ENCODE measurements at places on chromosomes 5 and 9.

DNA sequence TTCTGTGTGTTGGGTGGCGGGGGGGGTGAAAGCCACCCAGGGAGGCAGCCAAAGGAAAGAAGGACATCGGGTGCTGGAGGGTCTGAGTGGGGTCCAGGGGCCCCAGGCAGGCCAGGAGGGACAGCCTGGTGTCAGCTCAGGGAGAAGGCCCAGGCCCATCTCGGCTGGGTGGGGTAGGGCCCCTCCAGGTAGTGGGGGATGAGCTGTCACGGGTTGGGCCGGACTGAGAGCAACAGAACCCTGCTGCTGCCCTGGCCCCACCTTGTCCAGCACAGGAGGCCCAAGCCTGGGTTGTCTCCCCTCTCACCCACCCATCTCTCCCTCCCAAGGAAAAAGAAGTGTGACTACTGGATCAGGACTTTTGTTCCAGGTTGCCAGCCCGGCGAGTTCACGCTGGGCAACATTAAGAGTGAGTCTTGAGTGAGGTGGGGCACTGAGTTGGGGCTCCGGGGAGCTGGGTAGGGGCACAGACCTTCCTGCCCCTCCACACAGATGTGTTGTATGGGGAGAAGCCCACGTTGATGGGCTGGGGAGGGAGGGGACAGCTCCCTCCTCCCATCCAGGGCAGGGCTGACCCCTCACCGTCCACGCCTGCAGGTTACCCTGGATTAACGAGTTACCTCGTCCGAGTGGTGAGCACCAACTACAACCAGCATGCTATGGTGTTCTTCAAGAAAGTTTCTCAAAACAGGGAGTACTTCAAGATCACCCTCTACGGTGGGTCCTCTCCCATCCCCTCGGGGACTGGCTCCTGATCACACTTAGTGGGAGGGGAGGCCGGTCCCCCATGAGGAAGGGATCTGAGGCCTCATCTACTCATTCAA, 2.3 kb downstream of the LCN2 start:
- H3K4me1 ChIP-seq, result no peaks in the 10 kb centered on the region
- H3K36me3 ChIP-seq, result no peaks in the 10 kb centered on the region
- no peak for DNase-seq
- H3K27me3 ChIP-seq, result no peaks in the 10 kb centered on the region
- no peak overlapping the region for H3K4me3 ChIP-seq
- H3K27ac ChIP-seq, result no peak overlapping the region

GRCh38 chr5:76408104-76408654, 5.1 kb downstream of the IQGAP2 start:
- no peak for DNase-seq
- no peaks in the 10 kb centered on the region for H3K36me3 ChIP-seq
- no peaks in the 10 kb centered on the region for H3K27me3 ChIP-seq
- H3K4me1 ChIP-seq, result no peaks in the 10 kb centered on the region
- no peak overlapping the region for H3K27ac ChIP-seq
- H3K4me3 ChIP-seq, result no peak overlapping the region

- DNase-seq, result no peak
- H3K4me3 ChIP-seq, result no peak overlapping the region
- H3K27ac ChIP-seq, result no peak overlapping the region
Observed at GRCh38 chr9:28832168-28832770, 1259.0 kb upstream of the C9orf72 start.

- no peaks in the 10 kb centered on the region for H3K4me1 ChIP-seq
- no peak overlapping the region for H3K4me3 ChIP-seq
- no peak for DNase-seq
- H3K36me3 ChIP-seq, result peaks cover 38% of the 10 kb centered on the region
- no peaks in the 10 kb centered on the region for H3K27me3 ChIP-seq
Observed at GRCh38 chr9:136928591-136928990, 15.9 kb downstream of the FBXW5 start.

- peaks cover 100% of the 10 kb centered on the region for H3K4me1 ChIP-seq
- peak overlapping the region; percentile 54 for H3K4me3 ChIP-seq
- DNase-seq, result peak; percentile 84
Observed at GRCh38 chr5:158875272-158875679, 224.4 kb downstream of the EBF1 start.

DNA sequence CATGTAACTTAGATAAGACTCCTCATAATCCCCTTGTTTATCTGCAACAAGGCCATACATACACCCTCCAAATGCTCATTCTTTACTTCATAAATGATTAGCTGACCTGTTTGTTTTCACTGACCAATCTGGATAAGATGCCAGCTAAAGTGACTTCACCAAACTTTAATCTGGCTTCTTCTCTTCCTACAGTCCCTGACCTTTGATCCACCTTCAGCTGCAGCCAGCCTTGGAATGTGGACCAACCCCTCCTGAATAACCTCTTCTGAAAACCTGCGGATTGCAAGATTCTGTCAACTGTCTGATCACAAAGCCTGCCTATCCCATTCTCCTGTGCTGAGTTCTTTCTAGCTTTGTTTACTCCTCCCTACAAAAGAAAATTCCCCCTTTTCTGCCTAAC, 476.8 kb downstream of the LRRC70 start:
- no peaks in the 10 kb centered on the region for H3K27me3 ChIP-seq
- no peak overlapping the region for H3K4me3 ChIP-seq
- H3K27ac ChIP-seq, result no peak overlapping the region
- H3K4me1 ChIP-seq, result no peaks in the 10 kb centered on the region

DNA sequence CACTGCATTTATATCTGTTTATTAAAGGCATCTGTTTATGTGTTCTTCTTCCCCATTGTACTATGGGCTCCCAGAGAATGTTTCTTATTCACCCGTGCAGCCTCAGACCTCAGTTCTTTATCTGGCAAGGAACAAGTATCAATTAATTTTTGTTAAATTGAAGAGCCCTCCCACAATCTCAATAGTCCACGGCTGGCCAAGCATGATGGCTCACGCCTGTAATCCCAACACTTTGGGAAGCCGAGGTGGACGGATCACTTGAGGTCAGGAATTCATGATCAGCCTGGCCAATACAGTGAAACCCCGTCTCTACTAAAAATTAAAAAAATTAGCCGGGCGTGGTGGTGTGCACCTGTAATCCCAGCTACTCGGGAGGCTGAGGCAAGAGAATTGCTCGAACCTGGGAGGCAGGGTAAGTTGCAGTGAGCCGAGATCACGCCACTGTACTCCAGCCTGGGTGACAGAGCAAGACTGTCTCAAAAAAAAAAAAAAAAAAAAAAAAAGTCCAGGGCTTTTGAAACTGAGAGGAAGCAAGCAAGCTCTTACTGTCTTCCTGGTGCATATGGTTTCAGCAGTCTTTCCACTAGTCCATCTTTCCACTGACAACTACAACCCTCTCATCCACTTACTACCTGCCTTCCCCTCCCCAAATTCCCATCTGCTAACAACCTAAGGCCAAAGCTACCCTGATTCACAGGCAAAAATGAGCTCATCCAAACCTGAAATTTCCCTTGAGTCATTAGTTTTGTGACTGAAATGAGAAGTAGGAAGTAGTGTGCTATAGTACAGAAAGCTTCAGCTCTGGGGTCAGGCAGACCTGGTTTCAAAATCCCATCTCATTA, 2.3 kb upstream of the HK3 start:
- no peak overlapping the region for H3K27ac ChIP-seq
- no peaks in the 10 kb centered on the region for H3K4me1 ChIP-seq
- no peak overlapping the region for H3K4me3 ChIP-seq

DNA sequence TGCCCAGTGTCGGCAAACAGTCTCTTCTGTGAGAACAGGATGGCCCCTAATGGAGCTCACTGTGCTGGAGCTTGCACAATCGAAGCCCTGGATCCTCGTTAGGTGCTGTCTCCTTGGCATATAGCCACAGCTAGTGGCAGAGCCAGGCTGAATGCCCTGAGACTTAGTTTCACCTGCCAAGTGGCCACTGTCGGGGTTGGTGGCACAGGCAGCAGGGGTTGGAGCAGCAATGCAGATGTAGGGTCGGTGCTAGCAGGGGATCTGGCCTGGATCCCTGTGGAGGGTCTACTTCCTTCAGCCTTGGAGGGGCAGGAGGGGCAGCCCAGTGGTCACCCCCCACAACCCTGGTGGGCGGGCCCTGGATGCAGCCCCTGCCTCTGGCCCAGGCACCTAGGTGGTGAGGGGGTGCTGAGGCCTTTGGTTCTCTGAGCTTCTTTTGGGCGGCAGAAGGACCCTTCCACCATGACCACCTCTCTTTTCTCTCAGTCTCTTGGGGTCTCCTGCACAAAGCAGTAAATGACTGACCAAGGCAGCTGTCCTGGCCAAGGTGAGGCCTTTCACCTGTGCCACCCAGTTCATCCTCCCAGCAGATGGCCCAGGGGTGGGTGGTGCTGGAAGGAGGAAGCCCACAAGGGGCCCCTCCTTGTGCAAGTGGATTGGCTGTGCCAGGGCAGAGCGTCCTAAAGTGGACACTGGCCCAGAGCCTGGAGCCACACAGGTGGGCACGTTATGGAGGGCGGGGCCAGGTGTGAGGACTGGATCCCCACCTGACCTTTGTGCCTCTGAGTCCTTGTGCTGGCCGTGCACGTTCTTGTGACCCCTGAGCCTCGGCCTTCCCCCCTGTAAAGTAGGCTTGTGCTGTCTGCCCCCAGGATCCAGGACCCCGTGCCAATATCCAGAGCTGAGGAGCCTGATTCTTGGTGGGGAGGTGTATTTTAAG, 44.8 kb downstream of the PHF2 start:
- no peak overlapping the region for H3K27ac ChIP-seq
- H3K4me1 ChIP-seq, result no peaks in the 10 kb centered on the region
- H3K4me3 ChIP-seq, result no peak overlapping the region
- no peaks in the 10 kb centered on the region for H3K27me3 ChIP-seq

GRCh38 chr5:149409268-149409948, 30.3 kb upstream of the IL17B start:
- H3K4me3 ChIP-seq, result no peak overlapping the region
- no peak for DNase-seq
- no peaks in the 10 kb centered on the region for H3K27me3 ChIP-seq
- H3K27ac ChIP-seq, result no peak overlapping the region

DNA sequence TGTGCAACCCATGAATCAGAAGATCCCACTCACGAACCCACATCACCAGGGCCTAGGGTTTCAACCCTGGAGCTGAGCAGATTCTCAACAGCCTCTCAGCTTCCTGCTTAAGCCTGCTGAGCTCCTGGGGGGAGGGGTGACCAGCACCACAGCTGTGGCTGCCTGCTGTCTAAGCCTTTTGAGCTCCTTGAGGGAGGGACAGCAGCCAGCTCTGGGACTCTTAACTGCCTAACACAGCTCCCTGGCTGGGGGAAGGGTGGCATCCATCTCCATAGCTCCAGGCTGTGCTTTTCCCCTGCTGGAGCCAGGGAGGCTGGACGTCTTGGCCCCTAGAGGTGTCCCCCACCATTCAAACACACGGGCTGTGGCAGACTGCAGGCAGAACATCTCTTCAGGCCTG, 250.3 kb downstream of the DMAC1 start:
- no peak overlapping the region for H3K27ac ChIP-seq
- no peak for DNase-seq
- no peaks in the 10 kb centered on the region for H3K27me3 ChIP-seq

DNA sequence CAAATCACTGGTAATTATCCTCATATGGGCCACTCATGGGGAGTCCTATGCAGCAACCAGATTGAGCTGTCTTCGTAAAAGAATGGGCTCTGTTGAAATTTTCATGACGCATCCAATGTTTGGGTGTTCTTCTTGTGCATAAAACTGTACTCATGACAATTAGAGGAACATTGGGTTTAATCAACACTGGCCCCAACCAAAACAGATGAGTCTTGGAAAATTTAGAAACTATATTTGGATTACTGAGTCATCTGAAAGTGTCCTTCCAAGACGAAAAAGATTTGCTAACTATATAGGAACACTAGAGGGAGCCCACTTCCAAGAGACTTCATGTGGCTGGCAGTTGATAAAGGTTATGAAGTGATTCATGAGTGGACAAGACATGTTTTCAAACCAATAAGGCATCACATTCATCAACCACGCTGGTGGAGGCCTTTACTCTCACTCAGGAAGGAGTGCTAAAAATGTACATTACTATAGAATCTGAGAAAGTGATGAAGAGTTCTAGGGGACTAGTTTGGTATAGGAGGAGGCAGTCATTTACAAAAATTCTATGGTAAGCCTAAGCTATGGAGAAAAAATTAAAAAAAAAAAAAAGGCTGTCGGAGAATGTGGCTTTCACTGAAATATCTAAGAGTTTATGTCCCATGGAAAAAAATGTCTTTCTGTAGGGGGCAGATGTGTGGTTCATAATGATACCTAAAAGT, 313.5 kb downstream of the PRDM9 start:
- H3K4me1 ChIP-seq, result peaks cover 16% of the 10 kb centered on the region
- H3K27me3 ChIP-seq, result no peaks in the 10 kb centered on the region
- no peak overlapping the region for H3K4me3 ChIP-seq
- no peaks in the 10 kb centered on the region for H3K36me3 ChIP-seq

- H3K27ac ChIP-seq, result no peak overlapping the region
- H3K27me3 ChIP-seq, result no peaks in the 10 kb centered on the region
- no peak for DNase-seq
- no peaks in the 10 kb centered on the region for H3K4me1 ChIP-seq
- peaks cover 28% of the 10 kb centered on the region for H3K36me3 ChIP-seq
Observed at GRCh38 chr9:132609829-132610228, 27.4 kb downstream of the BARHL1 start.

DNA sequence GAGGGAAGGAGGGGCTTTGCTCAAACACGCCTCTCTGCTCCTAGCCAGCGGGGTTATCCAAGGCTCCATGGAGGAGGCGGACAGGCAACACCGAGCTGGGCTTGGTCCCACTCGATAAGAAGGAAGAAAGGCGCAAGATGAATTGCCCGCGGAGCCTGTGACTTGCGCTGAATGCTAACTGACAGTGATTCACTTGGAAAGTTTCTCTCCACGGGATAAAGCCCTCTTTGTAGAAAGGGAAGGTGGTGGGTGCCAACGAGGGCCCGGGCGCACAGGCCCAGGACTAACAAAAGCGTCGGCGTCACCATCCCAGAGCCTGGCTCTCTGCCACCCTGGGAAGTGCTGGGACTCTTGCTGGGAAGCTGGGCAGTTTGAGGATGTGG, 76.0 kb downstream of the VAV2 start:
- no peaks in the 10 kb centered on the region for H3K4me1 ChIP-seq
- no peaks in the 10 kb centered on the region for H3K27me3 ChIP-seq
- DNase-seq, result no peak
- no peak overlapping the region for H3K27ac ChIP-seq

DNA sequence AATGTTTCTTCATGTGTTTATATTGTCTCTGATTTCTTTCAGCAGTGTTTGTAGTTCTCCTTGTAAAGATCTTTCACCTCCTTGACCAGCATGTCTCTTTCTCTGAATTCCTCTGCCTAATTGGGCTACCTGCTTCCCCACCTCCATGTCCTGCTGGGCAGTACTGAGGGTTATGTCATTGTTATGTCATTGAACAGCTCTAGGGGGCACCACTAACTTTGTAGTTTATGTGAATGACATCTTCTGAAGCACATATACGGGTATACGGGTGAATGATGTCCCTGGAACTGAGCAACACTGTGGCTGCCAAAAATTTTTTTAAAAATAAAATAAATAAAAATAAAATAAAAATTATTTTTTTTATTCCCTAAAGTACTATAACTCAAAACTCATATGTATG, 16.9 kb upstream of the SNCAIP start:
- no peak overlapping the region for H3K4me3 ChIP-seq
- H3K4me1 ChIP-seq, result no peaks in the 10 kb centered on the region
- H3K36me3 ChIP-seq, result no peaks in the 10 kb centered on the region

DNA sequence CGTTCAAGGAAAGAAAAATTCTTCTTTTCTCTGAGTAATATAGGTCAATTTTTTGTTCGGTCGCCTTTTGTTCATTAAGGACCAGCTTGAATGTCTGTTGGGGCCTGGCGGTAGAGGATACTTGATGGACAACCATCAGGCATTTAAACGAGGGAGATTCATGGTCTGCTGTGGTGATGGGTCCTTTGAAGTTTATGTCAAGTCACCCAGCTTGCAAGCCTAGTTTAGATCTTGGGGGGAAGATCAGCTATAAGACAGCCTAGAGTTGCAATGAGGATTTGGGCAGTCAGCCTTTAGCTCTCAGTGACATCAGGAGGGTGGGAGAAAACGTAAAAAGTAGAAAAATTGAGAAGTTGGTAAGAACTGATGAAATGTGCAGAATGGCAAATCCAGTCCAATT, 80.2 kb upstream of the SPRY4 start:
- H3K4me1 ChIP-seq, result no peaks in the 10 kb centered on the region
- H3K27ac ChIP-seq, result no peak overlapping the region
- no peaks in the 10 kb centered on the region for H3K36me3 ChIP-seq

Measured in Karpas-422 (cell line).